Foreskin keratinocyte (primary cell): ENCODE measurements at places on chromosomes 1 and 21.

DNA sequence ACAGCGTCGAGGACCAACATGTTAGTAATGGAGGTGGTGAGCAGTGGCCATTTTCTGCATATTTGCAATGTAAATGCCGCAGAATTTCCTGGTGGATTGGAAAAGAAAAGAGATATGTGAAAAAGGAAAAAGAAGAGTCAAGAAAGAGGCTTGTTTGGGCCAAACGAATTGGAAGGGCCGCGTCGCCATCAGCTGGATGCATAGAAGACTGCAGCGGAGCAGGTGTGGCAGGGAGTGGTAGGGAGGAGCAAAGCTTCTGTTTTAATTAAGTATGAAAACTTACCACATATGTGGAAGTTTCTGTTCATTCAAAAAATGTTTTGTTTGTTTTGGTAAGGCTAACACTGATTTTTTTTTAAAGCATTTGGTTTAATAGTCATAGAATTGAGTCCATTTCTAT is 690.7 kb downstream of the NCAM2 start:
- no peak for DNase-seq

DNA sequence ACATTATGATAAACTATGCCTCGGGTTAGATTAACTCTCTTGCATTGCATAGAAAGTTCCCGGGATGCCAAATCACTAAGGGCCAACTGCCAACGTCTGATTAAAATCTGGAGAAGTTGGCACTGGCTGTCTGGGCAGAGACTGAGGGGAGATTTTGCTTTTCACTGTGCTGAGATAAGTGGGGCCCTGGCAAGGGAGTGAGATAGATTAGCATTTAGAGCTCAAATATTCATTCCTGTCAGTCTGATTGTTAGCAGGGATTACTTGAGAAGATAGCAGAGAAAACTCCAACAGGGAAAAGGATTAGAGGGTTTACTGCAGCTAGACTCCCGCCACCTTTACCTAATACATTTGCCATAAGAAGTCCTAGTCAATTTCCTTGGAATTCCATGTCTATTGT is 714.1 kb upstream of the CHRM3 start:
- no peak for DNase-seq

- DNase-seq, result peak; percentile 76
Measured at GRCh38 chr1:33060579-33061083, 20.3 kb upstream of the AZIN2 start.

- DNase-seq, result no peak
Measured at GRCh38 chr1:221644663-221645258, 97.1 kb downstream of the DUSP10 start.

DNA sequence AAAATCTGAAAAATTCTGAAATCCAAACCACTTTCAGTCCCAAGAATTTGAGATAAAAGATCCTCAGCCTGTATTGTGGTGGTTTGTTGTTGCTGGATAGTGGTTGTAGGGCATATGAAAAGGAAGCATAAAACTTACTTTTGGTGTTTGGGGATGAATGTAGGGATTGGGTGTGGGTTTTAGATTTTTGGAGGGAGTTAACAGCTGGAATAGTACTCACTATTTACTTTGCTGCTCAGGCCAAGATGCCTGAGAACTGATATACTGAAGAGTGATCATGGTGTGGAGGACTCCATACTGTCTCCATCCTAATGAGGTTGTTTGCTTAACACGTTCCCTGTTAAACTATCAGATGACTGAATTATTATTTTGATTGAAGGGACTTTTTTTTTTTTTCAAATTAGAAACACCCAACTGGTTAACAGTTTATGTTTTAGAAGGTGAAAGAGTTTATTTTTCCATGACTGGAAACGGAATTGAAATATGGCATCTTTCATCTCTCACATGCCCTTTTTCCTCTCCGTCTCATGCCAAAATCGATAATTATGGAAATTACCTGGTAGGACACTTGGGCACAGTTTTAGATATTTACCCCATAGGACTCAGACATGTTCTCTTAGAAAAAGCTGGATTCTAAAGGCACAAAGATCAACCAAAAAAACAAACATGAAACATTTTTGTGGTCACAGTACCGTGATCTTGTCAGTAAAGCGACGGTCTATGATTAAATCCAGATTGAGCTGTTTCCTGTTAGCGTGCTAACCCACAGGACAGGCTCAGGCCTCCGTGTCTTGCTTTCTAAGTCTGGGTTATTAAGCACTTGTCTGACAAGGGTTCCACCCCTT is 37.3 kb downstream of the RGL1 start:
- no peak for DNase-seq
